Ureter (tissue), 1 donor: ENCODE measurements at places on chromosomes 3 and 15. TPM values are rescaled to one million over a fixed set of nuclear protein-coding genes. Genes with fewer than 3 reads are reported as not detected.

Gene MOBP
- not detected for total RNA-seq

Gene ANKUB1
- not detected for total RNA-seq

Gene TMEM108
- total RNA-seq, result 1.5 TPM

Gene DUOXA1
- 87.3 TPM for total RNA-seq

Gene SLC2A2
- total RNA-seq, result not detected

Gene CTSH
- 705 TPM for total RNA-seq

Gene CFAP161
- 0.57 TPM for total RNA-seq

Gene CHRNA5
- 4.0 TPM for total RNA-seq

Gene MRAS
- total RNA-seq, result 26.2 TPM

Gene C2CD4A
- 0.49 TPM for total RNA-seq

Gene THRB
- 36.8 TPM for total RNA-seq

Gene GOLGA8N
- total RNA-seq, result 19.7 TPM

Gene CFAP20DC
- 0.18 TPM for total RNA-seq

Gene CYP11A1
- 2.4 TPM for total RNA-seq

Gene A4GNT
- total RNA-seq, result not detected

Gene GATM
- 47.6 TPM for total RNA-seq

Gene STRIT1
- not detected for total RNA-seq

Gene KNG1
- total RNA-seq, result not detected

Gene CYP1A1
- not detected for total RNA-seq

Gene RHCG
- 1.1 TPM for total RNA-seq

Gene GOLGA6D
- not detected for total RNA-seq

Gene GALNT15
- total RNA-seq, result 15.5 TPM

Gene PTH1R
- total RNA-seq, result 12.9 TPM

Gene KCNH8
- total RNA-seq, result 0.26 TPM

DNA sequence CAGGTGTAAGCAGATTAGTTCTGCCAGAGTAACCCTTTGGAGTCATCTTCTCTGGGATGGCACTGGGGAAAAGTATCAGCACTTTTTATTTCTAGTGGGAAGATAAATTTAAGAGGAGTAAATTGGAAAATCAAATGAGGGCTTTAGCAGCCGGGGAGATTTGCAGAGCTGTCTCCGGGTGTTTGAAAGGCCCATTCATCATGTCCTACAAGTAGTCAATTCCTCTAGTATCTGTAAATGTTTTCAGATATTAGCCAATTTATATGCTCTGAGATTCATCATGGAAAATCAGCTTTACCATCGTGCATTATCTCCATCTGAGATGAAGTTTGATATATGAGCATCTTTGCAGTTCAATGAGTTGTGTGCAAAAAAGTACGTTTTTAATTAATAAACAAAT, 93.6 kb downstream of the CDIN1 start:
- no peak for DNase-seq

DNA sequence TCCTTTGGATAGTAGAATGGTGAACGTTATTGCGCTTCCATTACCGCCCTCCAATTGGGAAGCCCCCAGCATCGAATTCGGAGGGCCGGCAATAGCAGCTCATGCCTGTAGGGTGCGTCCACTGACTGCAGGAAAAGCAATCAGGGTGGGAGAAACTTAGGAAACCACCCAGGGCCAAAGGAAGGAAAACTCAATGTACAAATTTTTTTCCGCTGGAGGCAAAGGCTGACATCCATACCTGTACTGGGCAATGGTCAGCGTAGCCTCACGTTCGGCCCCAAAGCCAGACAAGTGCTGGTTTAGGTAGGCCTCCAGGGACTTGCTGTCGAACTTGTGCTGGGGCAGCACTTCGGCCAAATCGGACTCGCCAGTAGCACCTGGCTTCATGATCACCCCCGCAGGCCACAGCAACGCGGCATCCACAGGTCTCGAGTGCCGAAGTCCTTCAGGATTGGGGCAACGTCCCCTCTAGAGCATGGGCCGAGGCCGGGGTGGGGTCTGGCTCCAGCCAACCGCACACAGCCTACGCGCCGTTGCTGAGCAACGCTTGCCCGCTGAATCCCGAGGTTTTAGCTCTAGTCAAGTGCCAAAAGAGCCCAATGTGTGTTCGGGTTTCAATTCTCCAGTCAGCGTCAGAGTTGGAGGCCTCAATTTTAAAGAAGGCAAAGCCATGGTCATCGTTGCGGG, at the start of gene ACAD11:
Gene ACAD11, minus strand, starts transcription at position 445 of the 687 bp plus-strand sequence. Its CDS starts 58 bp downstream, at position 387.
- peak; percentile 76 for DNase-seq

DNA sequence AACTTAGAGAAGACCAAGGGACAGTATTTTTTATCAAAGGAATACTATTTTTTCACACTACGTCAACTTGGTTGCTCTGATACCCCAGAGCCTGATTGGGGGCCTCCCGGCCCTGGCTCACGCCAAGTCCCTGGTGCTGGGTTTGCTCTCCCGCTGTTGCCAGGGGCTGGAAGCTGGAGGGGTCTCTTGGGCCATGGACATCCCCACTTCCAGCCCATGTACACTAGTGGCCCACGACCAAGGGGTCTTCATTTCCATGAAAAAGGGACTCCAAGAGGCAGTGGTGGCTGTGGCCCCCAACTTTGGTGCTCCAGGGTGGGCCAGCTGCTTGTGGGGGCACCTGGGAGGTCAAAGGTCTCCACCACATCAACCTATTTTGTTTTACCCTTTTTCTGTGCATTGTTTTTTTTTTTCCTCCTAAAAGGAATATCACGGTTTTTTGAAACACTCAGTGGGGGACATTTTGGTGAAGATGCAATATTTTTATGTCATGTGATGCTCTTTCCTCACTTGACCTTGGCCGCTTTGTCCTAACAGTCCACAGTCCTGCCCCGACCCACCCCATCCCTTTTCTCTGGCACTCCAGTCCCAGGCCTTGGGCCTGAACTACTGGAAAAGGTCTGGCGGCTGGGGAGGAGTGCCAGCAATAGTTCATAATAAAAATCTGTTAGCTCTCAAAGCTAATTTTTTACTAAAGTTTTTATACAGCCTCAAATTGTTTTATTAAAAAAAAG, 20.3 kb upstream of the BSN start:
- DNase-seq, result no peak

GRCh38 chr15:101689901-101690300, 34.4 kb downstream of the TARS3 start:
- no peak for DNase-seq

DNA sequence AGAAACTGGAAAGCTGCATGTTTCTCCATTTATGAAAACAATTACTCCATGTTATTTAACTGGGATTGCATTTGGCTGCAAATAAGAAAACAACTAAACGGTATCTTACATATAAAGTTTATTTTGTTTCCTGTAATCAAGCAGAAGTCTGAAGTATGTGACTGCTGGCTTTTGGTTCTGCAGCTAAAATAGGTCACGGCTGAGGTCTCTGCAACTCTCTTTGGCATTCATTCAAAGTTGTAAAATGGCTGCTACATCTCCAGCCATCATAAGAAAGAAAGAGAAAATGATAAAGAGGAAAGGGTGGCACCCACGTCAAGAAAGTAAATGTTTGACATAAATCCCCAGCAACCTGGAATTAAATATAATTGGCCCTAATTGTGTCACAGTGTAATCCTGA, 406.1 kb downstream of the TBC1D5 start:
- DNase-seq, result no peak

DNA sequence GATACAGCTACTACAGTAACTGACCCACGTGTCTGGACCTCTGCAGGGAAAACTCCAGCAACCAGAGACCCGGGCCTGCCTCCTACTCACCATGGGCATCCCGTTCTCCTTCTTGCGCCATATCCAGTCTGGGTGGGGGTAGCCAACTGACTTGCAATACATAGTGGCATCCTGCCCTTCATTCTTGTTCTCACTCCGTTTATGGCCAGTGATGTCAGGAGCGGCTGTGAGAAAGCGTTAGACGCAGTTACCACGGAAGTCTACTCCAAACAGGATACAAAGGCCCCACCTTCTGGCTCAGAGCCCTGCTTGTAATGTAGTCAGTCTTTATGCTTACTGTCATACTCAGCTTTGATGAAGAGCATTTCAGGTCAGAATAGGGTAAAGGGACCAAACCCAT, 59.6 kb downstream of the NPTN start:
- DNase-seq, result no peak

DNA sequence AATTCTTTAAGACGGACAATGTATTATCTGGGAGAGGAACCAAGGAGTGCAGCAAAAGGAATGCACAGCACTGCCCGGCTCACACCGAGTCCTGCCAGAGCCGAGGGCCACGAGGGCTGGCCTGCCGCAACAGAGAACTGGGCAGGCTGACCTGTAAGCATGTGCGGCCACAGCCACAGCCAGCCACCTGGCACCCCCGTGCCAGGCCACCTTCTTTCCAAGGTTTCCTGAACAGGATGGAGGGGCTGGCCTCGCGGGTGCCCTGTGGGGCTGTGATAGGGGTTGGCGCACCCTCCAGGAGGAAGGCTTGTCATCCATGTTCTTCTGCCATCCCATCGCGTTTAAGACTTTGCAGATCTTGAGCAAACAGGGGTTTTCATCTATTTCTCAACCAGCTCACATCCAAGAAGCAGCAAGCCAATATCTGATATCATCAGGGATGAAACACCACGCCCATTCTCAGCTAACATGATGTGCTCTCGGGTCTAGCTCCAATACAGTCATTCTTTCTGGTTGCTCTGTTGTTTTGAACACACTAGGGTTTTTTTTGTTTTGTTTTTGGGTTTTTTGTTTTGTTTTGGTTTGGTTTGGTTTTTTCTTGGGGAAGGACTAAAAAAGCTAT, 10.2 kb downstream of the CA12 start:
- DNase-seq, result no peak

DNA sequence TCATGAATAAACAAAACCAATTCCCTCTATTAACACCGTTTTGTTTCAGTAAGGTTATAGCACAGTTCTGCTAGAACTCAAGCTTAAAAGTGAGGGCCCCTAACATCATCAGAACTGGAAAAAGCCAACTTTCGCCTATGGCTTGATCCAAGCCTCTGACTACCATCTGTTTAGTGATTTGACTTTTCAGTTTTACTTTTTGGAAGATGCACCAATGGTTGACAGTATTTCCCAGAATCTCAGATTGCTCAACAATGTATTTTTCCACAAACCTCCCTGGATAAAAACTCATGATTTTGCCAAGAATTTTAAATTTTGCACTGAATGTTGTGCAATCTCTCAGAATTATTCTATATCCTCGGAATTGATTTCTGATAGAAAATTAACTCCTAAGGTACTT, 190.7 kb downstream of the LSAMP start:
- no peak for DNase-seq

DNA sequence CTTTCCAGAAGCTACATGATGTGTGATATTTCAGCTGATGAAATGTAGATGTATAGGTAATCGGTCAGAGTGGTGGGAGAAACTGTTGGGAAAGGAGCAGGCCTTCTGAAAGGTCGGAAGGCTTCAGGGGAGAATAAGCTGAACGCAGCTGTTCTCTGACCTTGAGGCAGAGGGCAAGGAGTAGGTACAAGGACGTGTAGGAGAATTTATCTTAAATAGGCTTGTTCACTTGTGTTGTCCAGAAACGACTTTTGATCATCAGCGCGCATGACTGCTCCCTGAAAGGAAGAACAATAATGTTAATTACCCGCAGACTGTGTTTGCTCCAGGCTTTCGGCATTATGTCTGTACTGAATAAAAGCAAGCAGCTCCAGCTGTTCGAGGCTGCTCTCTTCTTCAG, 39.6 kb downstream of the GPR160 start:
- DNase-seq, result no peak

DNA sequence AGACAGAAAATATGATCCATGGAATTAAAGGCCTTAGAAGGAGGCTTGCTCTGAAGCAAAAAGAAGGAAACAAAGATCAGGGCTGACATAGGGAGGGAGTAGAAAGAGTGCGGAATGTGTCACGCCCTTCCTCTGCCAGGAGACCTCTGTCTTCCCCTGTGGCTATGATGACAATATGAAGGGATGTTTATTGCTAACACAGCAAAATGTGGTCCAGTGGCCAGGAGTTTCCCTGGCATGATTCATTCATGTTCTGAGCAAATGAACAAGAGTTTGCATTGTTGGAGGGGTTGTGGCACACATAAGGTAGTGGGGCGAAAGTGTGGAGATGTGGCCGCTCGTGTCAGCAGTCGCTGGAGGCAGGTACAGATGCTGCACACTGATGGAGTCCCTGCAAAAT, 169.4 kb downstream of the SHQ1 start:
- no peak for DNase-seq

GRCh38 chr15:80573606-80574005, 121.5 kb upstream of the ABHD17C start:
- no peak for DNase-seq

GRCh38 chr3:148128136-148128535, 569.6 kb upstream of the AGTR1 start:
- no peak for DNase-seq

GRCh38 chr3:17044855-17045254, 160.1 kb downstream of the PLCL2 start:
- no peak for DNase-seq

GRCh38 chr3:155302481-155302880, 9.0 kb upstream of the STRIT1 start:
- DNase-seq, result no peak

DNA sequence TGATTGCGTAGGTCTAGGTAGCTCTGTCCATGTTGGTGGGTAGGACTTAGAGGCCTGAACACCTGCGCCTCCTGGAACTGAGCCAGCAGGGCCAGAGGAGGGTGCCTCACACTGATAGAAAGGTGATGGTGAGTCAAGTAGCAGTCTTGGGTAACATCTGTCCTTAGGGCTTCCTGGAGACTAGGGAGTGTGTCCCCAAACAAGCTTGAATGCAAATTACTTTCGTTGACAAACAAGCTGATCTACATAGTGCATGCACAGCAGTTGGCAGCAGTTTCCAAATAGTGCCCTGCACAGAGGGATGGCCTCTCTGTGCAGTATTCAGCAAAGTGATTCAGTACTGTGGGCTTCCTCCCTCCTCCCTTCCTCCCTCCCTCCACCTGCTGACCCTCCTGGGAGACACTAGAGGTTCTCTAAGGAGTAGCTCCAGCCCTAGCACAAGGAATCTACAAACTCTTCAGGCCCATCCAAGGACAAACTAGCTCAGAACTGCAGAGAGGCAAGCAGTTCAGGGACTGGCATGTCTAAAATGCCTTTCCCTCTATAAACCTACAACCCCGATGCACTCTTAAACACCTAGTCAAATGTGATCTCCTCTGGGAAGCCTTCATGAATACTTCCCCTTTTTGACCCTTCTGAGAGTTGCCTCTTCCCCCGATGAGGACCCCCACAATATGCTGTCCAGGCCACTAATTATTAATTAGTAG, 61.0 kb downstream of the TLE3 start:
- DNase-seq, result no peak

DNA sequence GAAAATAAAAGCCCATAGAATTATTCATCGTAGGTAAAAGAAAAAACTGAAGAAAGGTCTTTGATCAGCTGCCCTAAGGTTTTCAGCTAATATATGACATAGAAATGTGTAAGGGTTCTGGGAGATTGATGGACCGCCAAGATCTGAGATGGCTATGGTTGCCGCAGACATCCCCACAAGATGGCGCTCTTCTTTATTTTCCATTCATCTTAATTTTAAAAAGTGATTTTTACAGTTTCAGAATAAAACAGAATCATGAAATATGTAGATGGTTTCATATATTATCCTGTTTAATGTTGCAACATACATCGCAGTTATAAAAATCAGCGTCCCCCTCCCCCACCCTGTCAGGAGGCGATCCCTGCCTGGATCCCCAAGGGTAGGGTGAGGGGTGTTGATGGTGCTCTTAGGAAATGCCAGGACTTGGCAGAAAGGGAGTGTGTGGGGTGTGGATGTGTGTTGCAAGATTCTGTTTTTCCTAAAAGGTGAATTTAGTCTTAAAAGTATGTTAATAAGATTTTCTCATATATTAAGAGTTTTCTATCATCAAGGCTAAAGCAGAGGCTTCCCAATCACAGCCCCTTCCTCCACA, 68.8 kb downstream of the ANXA2 start:
- no peak for DNase-seq
